Hair follicle dermal papilla cell (primary cell): ENCODE measurements at places on chromosomes 13 and 19. TPM values are rescaled to one million over a fixed set of nuclear protein-coding genes. Genes with fewer than 3 reads are reported as not detected.

SHISA7 gene
- not detected in 2 replicates for total RNA-seq

MEIOSIN gene
- total RNA-seq, result not detected in 2 replicates

NLRP4 gene
- total RNA-seq, result not detected in 2 replicates

ERICH6B gene
- total RNA-seq, result not detected in 2 replicates

ZNF835 gene
- 0.49 and 0.97 TPM in 2 replicates for total RNA-seq

RASIP1 gene
- 0.32 and 0.36 TPM in 2 replicates for total RNA-seq
